ENCODE measurements at places on chromosomes 2 and 18.

- DNase-seq: peak; percentile 4
These were observed 155.0 kb upstream of the OTX1 start for GRCh38 chr2:62895632-62896009.

DNA sequence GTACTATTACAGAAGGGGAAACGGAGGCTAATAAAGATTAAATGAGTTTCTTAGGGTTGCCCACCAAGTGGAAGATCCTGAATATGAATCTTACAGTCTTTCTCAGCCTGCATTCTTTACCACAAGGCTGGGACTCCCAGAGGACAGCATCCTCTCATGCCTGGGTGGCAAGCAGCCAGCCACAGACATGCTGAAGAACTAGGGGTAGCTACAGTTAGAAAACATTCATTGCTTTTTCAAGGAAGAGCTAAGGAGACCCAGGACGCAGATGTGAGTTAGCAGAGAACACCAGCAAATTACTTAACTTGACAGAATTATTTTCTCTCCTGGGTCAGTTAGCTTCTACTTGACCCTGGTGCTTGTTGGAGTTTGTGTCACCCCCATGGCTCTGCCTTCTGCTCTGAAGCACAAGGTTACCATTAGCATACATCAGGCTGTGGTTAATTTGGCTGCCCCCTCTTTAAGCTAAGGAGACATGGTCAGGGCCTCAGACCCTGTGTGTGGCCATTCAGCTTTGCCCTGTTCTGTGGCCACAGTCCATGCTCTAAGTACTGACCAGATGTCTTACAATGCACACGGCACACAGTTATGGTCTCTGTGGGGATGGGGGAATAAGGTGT is 132.3 kb upstream of the TNP1 start:
- DNase-seq: peak; percentile 20

- no peak for DNase-seq
These were observed 57.3 kb downstream of the BAZ2B start for GRCh38 chr2:159559034-159559433.

- DNase-seq: no peak
These were observed 111.0 kb upstream of the MGAT5 start for GRCh38 chr2:134142903-134143302.

Data from myocyte (in vitro differentiated cells).